Suppressor macrophage treated with lipopolysaccharide for 1 hour (primary cell): ENCODE measurements at places on chromosomes 16 and 17.

DNA sequence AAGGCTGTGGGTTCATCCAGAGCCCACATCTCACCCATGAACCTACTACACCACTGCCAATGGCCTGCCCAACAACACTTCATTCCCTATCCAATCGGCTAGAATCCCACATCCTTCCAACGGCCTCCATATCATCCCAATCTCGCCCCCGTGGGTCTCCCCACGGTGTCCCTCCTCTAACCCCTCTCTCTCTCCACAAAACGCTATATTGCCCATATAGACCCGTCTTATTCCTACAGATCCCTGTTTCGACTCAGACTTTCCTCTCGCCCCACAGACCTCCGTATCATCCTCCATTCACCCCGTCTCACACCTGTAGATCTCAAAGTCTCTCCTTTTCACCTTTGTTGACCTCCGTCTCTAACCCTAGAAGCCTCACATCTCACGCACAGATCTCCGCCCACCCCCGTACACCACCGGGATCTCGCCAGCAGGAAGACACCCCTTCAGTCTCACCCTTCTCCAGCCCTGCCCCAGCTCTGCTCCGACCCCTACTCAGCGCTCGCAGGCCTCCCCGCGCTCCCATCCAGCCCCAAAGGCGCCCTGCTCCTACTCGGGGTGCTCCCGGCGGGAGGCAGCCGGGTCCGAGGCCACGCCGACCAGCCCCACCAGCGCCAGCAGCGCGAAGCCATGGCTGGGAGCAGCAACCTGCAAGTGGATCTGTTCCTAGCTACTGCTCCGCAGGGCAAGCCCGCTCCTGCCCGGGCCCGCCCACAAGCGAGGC lies at the start of gene FDXR:
Gene FDXR (minus strand): TSS at position 682 of the 724 bp plus-strand sequence. CDS start 50 bp downstream, at position 632.
- DNase-seq, result no peak

- no peak for DNase-seq
Observed at GRCh38 chr17:81891303-81891552, 158 bp downstream of the ALYREF start.

GRCh38 chr16:7689234-7689633 lies 356.6 kb downstream of the RBFOX1 start:
- DNase-seq, result no peak

- peak; percentile 57 for DNase-seq
Observed at GRCh38 chr17:49482144-49482817, 12.8 kb upstream of the NGFR start.

- no peak for DNase-seq
Observed at GRCh38 chr17:13541032-13541480, 60.7 kb downstream of the HS3ST3A1 start.
